ENCODE measurements at places on chromosomes 6 and 20.

DNA sequence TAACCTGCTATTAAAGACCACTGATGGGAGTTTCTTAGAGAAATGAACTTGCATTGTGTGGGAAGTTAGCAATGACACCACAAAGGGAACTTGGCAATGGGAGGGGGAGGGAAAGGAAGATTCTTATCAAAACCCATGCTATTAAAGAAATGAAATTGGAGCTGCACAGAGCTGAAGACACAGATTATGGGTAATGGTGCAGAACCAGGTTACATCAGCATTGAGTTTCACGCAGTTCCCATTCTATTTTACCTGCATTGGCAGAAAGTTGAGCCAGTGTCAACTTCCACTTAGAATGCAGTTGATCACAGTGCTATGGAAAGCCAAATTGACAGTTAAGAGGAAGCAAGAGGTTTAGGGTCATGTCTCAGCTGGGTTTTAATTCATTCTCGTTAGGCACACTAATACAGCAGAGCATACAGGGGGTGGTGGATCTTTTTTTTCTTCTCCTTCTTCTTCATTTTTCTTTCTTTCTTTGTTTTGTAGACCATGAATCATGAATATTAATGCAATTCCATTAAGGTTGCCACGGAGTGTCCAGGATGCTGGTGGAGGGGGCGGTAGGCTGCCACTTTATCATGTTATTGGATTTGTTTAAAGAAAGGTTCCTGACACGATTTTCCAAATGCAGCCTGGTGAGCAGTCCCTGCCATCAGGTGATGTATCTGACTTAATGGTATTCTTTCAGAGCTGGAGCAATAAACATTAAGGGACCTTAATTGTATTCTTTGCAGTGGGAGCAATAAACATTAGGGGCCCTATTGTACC, 1092.0 kb upstream of the MAP3K7 start:
- no peak for DNase-seq

GRCh38 chr20:10137032-10137431, 81.6 kb upstream of the SNAP25 start:
- DNase-seq: no peak

DNA sequence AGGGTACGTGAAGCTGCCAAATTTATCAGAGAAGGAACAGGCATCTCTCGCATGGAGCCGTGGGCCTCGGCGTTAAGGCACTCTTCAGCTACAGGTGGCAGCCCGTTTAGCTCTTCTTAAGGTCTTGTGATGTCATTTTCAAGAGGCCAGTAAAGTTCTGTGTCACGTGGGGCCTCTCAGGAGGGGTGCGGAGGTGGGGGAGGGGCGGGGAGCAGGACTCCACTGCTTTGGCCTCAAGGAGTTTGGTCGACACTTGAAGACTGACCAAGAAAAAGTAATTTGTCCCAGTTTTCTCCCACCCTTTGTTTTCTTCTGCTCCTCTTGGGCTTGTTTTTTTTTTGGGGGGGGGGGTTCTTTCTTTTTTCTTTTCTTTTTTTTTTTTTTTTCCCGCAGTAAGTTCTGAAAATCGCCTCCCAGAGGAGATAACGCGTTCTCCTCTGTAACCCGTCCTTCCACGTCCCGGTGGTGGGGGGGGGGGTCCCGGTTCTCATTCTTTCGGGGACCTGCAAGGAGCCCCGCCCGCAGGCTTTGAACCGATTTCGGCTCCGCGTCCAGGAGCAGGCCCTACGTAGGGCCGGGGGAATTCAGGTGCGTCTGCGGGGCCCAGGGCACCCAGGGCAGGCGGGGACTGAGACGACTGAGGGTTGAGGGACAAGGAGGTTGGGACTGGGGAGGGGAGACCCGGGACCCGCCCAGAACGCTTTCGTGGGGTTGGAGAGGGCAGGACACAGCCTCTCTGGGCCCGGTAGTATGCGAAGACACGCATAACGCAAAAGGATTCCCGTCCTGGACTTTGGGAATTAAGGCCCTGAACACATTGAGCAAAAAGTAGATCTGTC, 26.0 kb downstream of the GPX6 start:
- no peak for DNase-seq

- DNase-seq: peak; percentile 79
Measured at GRCh38 chr20:36919715-36920333, 31.7 kb downstream of the SAMHD1 start.

DNA sequence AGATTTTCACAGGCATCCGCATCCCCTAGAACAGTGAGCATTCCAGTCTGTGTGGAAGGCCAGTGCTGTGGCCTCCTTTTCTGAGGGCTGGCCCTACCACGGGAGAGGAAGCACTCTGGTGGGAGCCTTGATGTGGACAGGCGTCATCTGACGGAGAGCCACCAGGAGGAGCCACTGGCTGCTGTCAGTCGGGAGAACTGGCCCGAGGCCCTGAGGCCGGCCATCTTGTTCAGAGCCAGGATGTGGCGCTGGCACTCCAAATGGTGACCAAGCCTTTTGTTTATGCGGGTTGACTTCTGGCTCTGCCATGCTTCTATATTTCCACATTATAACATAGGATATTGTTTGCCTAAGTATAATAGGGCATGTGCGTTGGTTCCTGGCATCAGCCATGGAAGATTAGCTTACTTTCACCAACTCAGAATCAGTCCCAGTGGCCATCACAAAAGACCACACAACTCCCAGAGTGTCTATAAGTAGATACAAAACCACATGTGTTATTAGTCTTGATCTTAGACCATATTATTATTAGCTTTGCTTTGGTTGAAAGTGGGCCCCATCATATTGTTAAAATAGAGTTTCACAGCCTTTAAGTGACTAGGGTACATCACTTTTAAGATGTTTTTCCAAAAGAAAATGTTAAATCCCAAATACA, 273.9 kb upstream of the TAB2 start:
- no peak for DNase-seq

- DNase-seq: no peak
Measured at GRCh38 chr20:40805592-40805991, 116.6 kb upstream of the MAFB start.

- no peak for DNase-seq
Measured at GRCh38 chr6:116741571-116741970, 23.9 kb downstream of the FAM162B start.

- DNase-seq: peak; percentile 47
Measured at GRCh38 chr6:22709803-22710202, 140.4 kb downstream of the HDGFL1 start.

DNA sequence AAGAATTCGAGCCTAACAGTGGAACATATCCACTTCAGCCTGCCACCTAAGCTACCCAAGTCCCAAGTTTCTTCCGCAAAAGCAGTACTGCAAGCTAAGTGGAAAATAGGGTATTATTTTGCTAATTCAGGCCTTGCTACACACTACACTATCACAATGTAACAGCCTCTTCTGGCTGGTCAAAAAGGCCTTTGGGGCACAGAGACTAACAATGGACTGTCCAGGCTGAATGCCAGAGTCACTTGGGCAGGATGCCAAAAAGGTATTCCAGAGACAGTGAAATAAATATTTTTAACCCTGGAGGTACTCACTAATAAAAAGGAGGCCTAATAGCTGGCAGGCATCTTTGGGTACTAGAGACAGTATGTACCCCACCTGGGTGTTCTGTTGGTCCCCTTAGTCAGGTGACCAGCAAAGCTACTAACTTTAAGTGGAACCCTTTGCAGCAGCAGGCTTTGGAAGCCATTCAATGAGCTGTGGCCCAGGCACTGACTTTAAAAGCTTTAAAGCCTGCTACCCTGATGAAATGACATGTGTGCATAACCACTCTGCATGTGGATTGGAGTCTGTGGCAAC, 692.1 kb downstream of the HTR1B start:
- DNase-seq: no peak

- DNase-seq: no peak
Measured at GRCh38 chr6:42320762-42321161, 103.1 kb upstream of the MRPS10 start.

- no peak for DNase-seq
Measured at GRCh38 chr6:143149771-143150170, 89.1 kb downstream of the AIG1 start.

DNA sequence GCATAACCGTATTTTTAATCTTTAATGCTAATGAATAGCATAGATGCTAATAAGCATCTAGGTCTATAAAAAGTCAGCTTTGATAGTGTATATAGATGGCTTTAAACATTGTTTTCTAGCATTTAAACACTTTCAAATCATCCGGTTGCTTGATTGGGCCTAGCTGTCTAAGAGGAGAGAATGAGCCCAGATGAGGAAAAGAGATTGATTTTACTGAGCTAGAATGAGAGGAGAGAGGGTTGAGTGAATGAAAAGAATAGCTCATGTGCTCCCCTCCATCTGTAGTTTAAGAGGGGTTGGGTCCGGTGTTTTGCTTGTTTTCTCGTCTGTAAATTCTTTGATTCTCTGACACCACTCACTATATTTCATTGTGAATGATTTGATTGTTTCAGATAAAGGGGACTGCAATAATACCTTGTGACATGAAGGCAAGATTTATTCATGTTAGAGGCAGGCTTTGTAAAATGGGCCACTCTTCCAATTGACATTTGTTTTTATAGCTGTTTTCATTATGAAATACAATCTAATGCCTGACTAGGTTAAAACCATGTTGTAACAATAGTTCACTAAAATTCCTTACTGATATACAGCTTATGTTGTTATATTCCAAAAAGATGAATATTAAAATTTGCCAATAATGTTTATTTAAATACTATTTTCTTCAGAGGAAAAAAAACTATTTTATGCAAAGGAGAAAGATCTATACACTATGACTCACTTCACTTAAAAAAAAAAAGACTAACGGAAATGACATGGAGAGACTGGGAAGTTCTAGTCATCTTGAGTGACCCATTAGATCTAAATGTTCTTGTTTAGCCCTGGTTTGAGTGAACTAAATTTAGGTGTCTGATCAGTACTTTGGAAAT, 3.2 kb downstream of the PTPN1 start:
- peak; percentile 68 for DNase-seq
